CD4-positive, alpha-beta T cell treated with Interferon alpha-2 for 1 hour (primary cell): ENCODE measurements at places on chromosomes 13 and 19.

- no peak for DNase-seq
Measured at GRCh38 chr13:29994911-29995595, 144.6 kb upstream of the UBL3 start.

GRCh38 chr19:46470376-46470775 is 987 bp downstream of the PNMA8A start:
- DNase-seq, result no peak

GRCh38 chr13:74073274-74073673 is 60.9 kb downstream of the KLF12 start:
- no peak for DNase-seq

GRCh38 chr13:41401366-41401765 is 56.0 kb upstream of the RGCC start:
- DNase-seq, result no peak

GRCh38 chr19:898663-899062 is 5.4 kb downstream of the RNU6-9 start:
- no peak for DNase-seq

DNA sequence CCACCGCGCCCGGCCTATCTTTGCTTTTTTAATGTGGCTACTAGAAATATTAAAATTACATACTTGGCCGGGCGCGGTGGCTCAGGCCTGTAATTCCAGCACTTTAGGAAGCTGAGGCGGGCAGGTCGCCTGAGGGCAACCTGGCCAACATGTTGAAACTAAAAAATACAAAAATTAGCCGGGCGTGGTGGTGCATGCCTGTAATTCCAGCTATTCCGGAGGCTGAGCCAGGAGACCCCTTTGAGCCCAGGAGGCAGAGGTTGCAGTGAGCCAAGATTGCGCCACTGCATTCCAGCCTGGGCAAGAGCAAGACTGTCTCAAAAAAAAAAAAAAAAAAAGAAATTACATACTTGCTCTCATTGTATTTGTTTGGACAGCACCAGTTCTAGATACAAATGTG is 34.8 kb upstream of the DPRX start:
- no peak for DNase-seq

DNA sequence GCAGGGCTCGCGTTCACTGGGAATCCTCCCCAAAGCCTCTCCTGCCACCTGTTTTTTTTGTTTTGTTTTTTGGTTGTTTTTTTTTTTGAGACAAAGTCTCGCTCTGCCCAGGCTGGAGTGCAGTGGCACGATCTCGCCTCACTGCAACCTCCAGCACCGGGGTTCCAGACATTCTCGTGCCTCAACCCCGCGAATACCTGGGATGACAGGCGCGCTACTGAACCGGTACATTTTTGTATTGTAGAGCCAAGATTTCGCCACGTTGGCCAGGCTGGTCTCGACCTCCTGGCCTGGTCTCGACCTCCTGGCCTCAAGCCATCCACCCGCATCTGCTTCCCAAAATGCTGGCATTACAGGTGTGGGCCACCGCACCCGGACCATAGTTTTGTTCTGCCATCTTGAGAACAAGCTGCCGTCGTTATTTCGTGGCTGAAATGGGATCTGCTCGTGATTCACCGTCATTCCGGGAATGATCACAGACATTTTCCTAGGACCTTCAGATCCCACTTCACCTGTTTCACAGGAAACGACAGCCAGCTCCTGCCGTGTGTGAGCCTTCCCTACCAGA is 46.8 kb downstream of the OXGR1 start:
- no peak for DNase-seq

GRCh38 chr19:15010501-15011300 is 31.0 kb upstream of the SLC1A6 start:
- DNase-seq, result no peak

DNA sequence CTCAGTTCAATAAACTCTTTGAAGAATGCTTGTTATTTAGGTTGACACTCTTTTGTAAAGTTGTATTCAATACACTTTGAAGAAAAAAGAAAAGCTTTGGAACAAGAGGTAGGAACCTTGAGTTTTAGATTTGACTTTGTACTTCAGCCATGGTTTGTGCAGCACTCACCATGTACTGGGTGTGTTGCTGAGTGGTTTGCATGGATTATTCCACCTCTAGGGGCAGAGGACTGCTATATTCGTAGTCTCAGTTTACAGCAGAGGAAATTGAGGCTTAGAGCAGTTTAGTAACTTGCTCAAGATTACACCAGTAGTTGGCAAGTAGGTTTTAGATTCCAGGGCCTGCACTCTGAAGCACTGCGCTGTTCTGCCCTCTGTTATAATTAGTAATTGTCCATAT is 68.8 kb downstream of the DNAJC3 start:
- DNase-seq, result no peak

DNA sequence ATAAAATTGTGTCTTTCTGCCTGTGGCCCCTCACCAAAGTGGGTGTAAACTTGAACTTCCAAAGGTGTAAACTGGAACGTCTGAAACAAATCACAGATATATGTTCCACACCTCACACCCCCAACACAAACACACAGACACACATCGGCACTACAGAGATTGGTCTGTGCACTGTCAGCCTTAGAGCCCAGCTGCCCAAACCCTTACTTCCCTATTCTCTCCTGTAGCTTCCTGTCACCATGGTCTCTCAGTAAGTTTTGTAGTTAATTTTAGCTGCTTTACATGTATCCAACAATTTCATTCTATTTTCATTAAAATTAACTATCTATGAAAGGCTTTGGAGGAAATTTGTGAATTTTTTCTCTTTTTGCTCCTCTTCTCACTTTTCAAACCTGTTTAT is 5.4 kb downstream of the TM9SF2 start:
- DNase-seq, result no peak

DNA sequence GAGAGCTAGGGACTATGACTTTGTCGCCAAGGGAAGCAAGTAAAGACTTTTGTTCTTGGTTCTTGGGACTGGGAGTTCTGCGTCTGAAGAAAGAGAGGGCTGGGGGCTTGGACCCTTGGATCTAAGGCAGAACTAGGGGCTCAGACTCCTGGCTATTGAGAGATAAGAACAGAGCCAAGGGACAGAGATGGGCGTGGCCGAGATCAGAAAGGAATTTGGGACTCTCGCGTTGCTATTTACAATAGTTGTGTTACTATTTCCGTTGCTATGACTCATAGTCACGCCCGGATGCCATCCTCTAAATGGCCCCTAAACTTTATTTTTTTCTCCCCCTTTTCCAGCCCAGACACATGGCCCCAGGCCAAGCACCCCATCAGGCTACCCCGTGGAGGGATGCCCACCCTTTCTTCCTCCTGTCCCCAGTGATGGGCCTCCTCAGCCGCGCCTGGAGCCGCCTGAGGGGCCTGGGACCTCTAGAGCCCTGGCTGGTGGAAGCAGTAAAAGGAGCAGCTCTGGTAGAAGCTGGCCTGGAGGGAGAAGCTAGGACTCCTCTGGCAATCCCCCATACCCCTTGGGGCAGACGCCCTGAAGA is 759 bp downstream of the PPP1R15A start:
- DNase-seq, result peak; percentile 89
